Pancreas (tissue), 10 donors: ENCODE measurements at places on chromosomes 12 and 14. TPM values are rescaled to one million over a fixed set of nuclear protein-coding genes. Genes with fewer than 3 reads are reported as not detected.

The GPRC5A gene
- 3.0 TPM for total RNA-seq

The EPYC gene
- 0.12 TPM for total RNA-seq

The ABCC9 gene
- 5.6 TPM for total RNA-seq

The BCL11B gene
- 0.47 TPM for total RNA-seq

The MYF5 gene
- total RNA-seq, result not detected

The ACOT4 gene
- 1.8 TPM for total RNA-seq

The MYL2 gene
- total RNA-seq, result not detected

The VSX2 gene
- not detected for total RNA-seq

The PAX9 gene
- total RNA-seq, result not detected

The ZC2HC1C gene
- 2.6 TPM for total RNA-seq

The PRPH gene
- 1.0 TPM for total RNA-seq

The LUM gene
- 164 TPM for total RNA-seq
